ENCODE measurements at places on chromosomes 2 and 18.

DNA sequence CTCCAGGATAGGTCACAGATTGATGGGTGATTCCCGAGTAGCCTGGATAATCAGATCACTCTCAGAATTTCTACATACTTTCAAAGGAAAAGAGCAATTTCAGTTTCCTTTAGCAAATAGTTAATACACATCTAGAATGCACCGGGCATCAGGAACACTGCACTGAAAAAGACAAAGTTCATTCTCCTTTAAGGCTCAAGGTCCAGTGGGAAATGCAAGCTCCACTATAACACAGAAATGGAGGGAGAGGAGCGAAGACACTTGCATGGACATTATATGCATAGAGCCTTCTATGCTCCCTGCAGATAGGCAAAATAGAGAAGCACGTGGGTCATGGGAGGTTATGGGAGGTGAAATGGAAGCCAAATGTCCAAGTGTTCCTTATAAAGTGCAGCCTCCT is 49.1 kb downstream of the SLC9A4 start:
- no peak for DNase-seq

- peak; percentile 4 for DNase-seq
These were observed 267.9 kb downstream of the FBXO15 start for GRCh38 chr18:73879766-73880165.

DNA sequence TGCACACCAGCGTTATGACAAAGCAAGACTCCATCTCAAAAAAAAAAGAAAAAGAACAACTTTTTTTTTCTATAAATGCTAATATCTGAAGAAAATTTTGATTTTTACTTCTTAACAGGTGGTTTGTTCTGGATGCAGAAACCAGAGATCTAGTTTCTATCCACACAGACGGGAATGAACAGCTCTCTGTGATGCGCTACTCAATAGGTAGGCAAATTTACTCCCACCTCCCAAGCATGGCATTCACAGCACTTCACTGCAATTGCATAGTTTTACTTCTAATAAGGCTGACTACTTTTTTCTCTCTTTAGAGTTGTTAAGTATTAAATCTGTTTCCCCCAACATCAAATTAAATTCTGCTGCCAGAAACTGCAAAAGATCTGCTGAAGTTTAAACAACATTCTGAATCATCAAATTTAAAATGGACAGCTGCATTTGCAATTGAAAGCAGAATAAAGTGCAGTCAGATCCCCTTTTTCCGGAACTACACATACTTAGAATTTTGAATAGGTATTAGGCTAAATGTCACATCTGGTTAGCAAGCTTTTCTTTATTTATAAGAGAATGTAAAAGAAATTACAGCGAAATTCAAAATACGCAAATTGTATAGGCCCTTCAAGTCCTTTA is 45.1 kb downstream of the COX7A2L start:
- no peak for DNase-seq

- DNase-seq: no peak
These were observed 1287.3 kb downstream of the CNTNAP5 start for GRCh38 chr2:125312342-125312741.

- no peak for DNase-seq
These were observed 2.1 kb downstream of the FECH start for GRCh38 chr18:57584444-57584843.

- DNase-seq: no peak
These were observed 312.4 kb upstream of the DDX18 start for GRCh38 chr2:117502121-117502520.

DNA sequence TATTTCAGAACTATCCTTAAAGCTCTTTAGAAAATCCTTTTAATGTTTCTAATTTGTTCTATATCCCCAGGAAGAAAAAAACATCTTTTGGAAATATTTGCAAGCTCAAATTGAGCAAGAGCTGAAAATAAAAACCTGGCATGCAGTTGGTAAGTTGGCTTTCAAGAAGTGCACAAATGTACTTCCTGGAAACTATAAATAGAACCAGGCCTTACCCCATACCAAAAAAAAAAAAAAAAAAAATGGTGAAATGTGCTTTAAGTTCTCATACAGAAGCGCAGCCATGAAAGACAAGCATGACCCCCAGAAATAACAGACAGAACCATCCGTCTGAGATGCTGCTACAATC is 178.5 kb downstream of the HDAC4 start:
- peak; percentile 86 for DNase-seq

DNA sequence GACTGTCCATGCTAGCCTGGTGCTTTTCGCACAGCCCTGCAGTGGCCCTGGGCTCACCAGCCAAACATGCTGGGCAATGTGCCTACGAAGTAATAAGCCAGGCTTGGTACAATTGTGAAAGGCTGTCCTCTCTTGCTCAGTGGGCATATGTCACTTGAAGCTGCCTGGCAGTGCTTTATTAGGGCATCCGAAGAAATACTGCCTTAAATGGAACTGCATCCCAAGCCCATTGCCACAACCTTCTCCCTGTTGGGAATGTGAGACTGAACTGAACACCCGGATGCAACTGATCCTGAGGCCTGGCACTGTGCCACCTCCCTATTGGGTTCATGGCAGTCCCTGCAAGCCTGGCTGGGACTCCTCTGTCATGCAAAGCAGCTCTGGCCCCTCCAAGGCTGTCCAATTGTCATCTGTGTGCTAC is 15.9 kb downstream of the CAPG start:
- no peak for DNase-seq

- DNase-seq: no peak
These were observed 1.4 kb downstream of the OLA1 start for GRCh38 chr2:174246944-174247381.

GRCh38 chr2:216643986-216644659 is 10.9 kb downstream of the IGFBP2 start:
- DNase-seq: no peak

DNA sequence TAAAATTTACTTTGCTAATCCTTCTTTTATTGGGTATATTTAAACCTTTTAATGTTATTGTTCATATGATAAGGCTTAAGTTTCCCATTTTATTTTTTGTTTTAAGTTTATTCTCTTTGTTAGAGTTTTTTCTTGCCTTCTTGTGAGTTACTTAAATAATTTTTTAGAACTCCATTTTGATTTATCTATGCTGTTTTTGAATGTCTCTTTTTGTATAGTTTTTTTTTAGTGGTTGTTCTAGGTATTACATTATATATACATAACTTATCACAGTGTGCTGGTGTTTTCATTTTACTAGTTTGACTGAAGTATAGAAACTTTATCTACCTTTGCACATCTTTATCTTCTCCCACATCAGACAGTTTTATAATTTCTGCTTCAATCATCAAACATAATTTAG is 49.4 kb upstream of the TGFA start:
- DNase-seq: no peak

DNA sequence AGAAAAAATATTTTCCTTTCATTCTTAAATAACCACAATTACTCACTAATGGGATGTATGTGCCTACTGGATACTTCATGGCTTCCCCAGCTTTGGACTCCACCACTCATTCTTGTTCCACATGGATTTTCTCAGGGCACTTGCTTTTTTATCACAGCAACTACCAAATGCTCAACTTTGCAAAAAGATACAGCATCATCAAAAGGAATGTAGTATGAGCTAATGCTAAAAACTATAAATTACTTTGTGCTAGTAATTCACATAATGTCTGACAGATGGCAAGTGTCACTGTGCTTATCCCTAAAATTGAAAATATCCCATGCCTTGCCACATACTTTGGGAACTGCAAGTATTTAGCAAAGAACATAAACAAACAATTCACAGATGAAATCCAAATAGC is 130.4 kb upstream of the ZFP36L2 start:
- DNase-seq: peak; percentile 56

All from AG10803 (cell line).